ENCODE measurements at places on chromosomes 6 and 20.

DNA sequence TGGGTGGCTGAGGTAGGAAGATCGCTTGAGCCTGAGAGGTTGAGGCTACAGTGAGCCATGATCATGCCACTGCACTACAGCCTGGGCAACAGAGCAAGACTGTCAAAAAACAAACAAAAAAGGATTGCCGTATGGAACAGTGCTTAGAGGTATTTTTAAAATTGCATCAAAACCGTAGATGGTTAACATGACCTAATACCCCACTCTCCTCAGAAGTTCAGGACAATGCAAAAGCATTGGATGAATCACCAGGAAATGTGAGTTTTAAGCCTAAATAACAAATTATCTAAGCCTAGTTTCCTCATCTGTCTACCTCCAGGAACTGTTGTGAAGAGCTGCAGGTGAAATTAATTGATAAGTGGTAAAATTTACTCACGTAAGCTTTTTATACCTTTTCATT is 123.8 kb upstream of the ID4 start:
- H3K27ac ChIP-seq, result no peak overlapping the region
- no peak overlapping the region for H3K4me3 ChIP-seq
- H3K4me1 ChIP-seq, result no peaks in the 10 kb centered on the region
- H3K36me3 ChIP-seq, result no peaks in the 10 kb centered on the region
- no peak for DNase-seq

GRCh38 chr20:18272451-18272850 is 15.9 kb upstream of the ZNF133 start:
- H3K4me1 ChIP-seq, result peaks cover 6% of the 10 kb centered on the region
- no peaks in the 10 kb centered on the region for H3K36me3 ChIP-seq
- no peak overlapping the region for H3K27ac ChIP-seq
- peaks cover 41% of the 10 kb centered on the region for H3K27me3 ChIP-seq
- no peak for DNase-seq
- no peak overlapping the region for H3K4me3 ChIP-seq

GRCh38 chr6:52596371-52597028 is 19.6 kb upstream of the TRAM2 start:
- H3K27ac ChIP-seq, result no peak overlapping the region
- peaks cover 8% of the 10 kb centered on the region for H3K27me3 ChIP-seq
- peaks cover 24% of the 10 kb centered on the region for H3K4me1 ChIP-seq

- DNase-seq, result no peak
- no peaks in the 10 kb centered on the region for H3K4me1 ChIP-seq
- H3K27me3 ChIP-seq, result no peaks in the 10 kb centered on the region
- no peaks in the 10 kb centered on the region for H3K36me3 ChIP-seq
- no peak overlapping the region for H3K4me3 ChIP-seq
Measured at GRCh38 chr6:168676552-168677322, 235.8 kb downstream of the SMOC2 start.

GRCh38 chr6:20409427-20409971 is 7.8 kb downstream of the E2F3 start:
- peaks cover 68% of the 10 kb centered on the region for H3K36me3 ChIP-seq
- H3K27me3 ChIP-seq, result no peaks in the 10 kb centered on the region
- H3K4me1 ChIP-seq, result peaks cover 87% of the 10 kb centered on the region
- H3K27ac ChIP-seq, result peak overlapping the region; percentile 81
- no peak overlapping the region for H3K4me3 ChIP-seq
- no peak for DNase-seq

DNA sequence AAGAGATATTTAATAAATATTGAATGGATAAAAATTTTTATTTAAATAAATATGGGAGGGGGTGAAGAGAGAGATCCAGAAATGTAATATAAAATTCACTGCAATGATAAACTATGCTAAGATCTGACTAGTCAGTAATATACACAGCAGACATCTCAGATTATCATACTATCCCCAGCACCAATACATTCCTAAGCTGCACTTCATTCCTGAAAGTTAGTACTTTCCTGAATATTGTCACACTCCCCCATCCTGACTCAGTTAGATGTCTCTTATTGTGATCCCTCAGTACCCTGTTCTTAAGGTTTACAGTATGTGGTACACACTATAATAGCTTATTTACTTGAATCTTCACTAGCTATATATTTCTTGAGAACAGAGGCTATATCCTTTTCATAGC is 88.3 kb upstream of the KCNQ5 start:
- DNase-seq, result no peak
- H3K36me3 ChIP-seq, result no peaks in the 10 kb centered on the region
- no peaks in the 10 kb centered on the region for H3K4me1 ChIP-seq
- no peak overlapping the region for H3K4me3 ChIP-seq
- no peak overlapping the region for H3K27ac ChIP-seq
- peaks cover 2% of the 10 kb centered on the region for H3K27me3 ChIP-seq

GRCh38 chr6:111597291-111598086 is 8.2 kb downstream of the TRAF3IP2 start:
- H3K27ac ChIP-seq, result no peak overlapping the region
- H3K27me3 ChIP-seq, result no peaks in the 10 kb centered on the region
- H3K4me3 ChIP-seq, result no peak overlapping the region
- H3K36me3 ChIP-seq, result peaks cover 14% of the 10 kb centered on the region
- no peak for DNase-seq
- peaks cover 13% of the 10 kb centered on the region for H3K4me1 ChIP-seq

GRCh38 chr6:170464524-170464979 is 88.6 kb downstream of the PSMB1 start:
- H3K4me1 ChIP-seq, result peaks cover 2% of the 10 kb centered on the region
- no peak overlapping the region for H3K4me3 ChIP-seq
- no peaks in the 10 kb centered on the region for H3K36me3 ChIP-seq
- DNase-seq, result no peak

- H3K36me3 ChIP-seq, result no peaks in the 10 kb centered on the region
- H3K4me3 ChIP-seq, result no peak overlapping the region
Measured at GRCh38 chr20:15205719-15206118, 868.3 kb upstream of the FLRT3 start.

- peaks cover 12% of the 10 kb centered on the region for H3K4me1 ChIP-seq
- H3K27me3 ChIP-seq, result no peaks in the 10 kb centered on the region
- H3K36me3 ChIP-seq, result no peaks in the 10 kb centered on the region
- peak; percentile 20 for DNase-seq
- H3K27ac ChIP-seq, result no peak overlapping the region
Measured at GRCh38 chr20:24747010-24747712, 201.9 kb upstream of the CST7 start.

GRCh38 chr6:157339432-157339831 is 16.1 kb upstream of the TMEM242 start:
- peaks cover 2% of the 10 kb centered on the region for H3K4me1 ChIP-seq
- no peak for DNase-seq
- H3K27ac ChIP-seq, result no peak overlapping the region
- peaks cover 45% of the 10 kb centered on the region for H3K27me3 ChIP-seq
- H3K4me3 ChIP-seq, result no peak overlapping the region

DNA sequence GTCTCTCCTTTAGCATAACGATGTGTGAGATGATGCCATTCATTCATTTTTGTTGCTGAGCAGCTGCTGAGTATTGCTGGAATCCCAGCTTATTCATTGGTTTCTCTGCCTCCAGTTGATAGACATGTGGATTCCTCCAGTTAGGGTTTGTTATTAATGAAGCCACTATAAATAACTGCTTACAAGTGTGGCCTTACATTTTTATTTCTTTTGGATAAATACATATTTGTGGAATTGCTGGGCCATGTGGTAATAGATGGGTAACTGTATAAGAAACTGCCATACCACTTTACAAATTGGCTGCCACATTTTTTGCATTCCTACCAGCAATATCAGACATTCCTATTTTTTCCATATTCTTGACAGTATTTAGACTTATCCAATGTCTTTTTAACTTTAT is 2.6 kb upstream of the HLA-B start:
- peaks cover 18% of the 10 kb centered on the region for H3K27me3 ChIP-seq
- H3K27ac ChIP-seq, result no peak overlapping the region
- H3K36me3 ChIP-seq, result peaks cover 34% of the 10 kb centered on the region
- no peak for DNase-seq
- H3K4me1 ChIP-seq, result peaks cover 35% of the 10 kb centered on the region

DNA sequence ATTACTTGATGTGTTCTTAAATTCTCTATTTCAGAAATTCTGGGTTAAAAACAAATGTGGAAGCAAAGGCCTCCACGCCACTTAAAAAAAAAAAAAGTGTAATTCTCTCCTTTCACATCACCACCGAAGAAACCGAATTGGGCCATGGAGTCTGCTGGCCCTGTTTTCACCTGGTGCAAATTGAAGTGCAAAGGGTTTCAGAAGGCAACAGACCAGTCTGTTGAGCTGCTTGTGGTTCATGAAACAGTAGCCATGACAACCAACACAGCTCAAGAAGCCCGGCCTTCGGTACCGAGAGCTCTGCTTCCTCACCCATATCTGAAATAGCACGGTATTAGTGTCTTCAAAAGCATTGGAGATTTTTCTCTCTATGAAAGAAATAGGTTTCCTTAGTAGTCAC is 63.1 kb downstream of the GMPR start:
- no peak for DNase-seq
- no peaks in the 10 kb centered on the region for H3K27me3 ChIP-seq
- H3K4me1 ChIP-seq, result no peaks in the 10 kb centered on the region
- no peak overlapping the region for H3K27ac ChIP-seq
- H3K36me3 ChIP-seq, result peaks cover 4% of the 10 kb centered on the region
- no peak overlapping the region for H3K4me3 ChIP-seq

GRCh38 chr6:12414096-12414675 is 124.0 kb downstream of the EDN1 start:
- no peak overlapping the region for H3K27ac ChIP-seq
- no peaks in the 10 kb centered on the region for H3K4me1 ChIP-seq
- no peak overlapping the region for H3K4me3 ChIP-seq
- H3K36me3 ChIP-seq, result no peaks in the 10 kb centered on the region

- peaks cover 50% of the 10 kb centered on the region for H3K4me1 ChIP-seq
- H3K27ac ChIP-seq, result peak within 1 kb of the TSS; percentile 78
Measured at GRCh38 chr6:43181942-43182860, at the start of gene CUL9. Gene CUL9 (plus strand): TSS chr6:43182196. CDS start chr6:43184311, 2,115 bp downstream.

- peak overlapping the region; percentile 77 for H3K27ac ChIP-seq
- DNase-seq, result peak; percentile 31
- peaks cover 2% of the 10 kb centered on the region for H3K36me3 ChIP-seq
- H3K4me1 ChIP-seq, result peaks cover 22% of the 10 kb centered on the region
Measured at GRCh38 chr6:5507131-5507681, 245.9 kb downstream of the FARS2 start.

GRCh38 chr6:25359191-25359861 is 80.2 kb downstream of the CARMIL1 start:
- no peaks in the 10 kb centered on the region for H3K36me3 ChIP-seq
- no peak for DNase-seq
- no peaks in the 10 kb centered on the region for H3K27me3 ChIP-seq
- H3K4me1 ChIP-seq, result no peaks in the 10 kb centered on the region
- H3K27ac ChIP-seq, result no peak overlapping the region
- no peak overlapping the region for H3K4me3 ChIP-seq

DNA sequence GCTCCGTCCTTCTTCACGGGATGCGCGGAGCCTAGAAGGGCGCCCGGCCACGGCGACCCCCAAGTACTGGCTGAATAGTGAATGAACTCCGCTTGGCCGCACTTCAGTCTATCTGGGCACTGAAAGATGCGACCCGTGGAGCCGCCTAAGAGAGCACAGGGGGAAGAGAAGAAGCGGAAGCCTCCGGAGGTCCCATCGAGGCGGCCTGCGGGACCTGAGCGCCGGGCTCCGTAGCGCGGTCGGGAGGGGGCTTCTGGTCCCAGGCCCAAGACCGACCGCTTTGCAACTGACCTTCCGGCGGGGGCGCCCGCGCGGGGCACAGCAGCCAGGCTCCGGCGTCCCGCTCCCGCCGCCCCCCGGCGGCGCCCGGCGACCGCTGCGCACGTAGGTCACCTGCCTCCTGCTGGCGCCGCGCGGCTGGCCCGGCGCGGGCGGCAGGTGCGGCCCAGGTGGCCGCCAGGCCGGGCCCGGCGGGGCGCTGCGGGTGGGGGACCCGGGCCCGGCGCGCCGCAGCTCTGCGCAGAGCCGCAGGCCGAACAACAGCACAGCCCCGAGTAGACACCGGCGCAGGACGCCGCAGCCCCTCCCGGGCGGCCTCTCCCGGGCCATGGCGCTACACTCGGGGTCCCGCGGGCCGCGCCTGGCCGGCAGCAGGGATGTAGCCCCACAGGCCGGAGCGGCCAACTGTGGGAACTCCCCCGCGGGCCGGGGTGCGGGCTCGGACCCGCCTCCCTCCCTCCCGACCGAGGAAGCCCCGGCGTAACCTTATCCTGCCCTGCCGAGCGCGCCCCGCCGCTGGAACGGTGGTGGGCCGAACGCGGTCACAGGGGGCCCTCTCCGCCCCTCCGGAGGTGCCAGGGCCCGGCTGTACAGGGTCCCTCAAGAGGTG is at the start of gene METTL24:
Gene METTL24, minus strand, starts transcription at position 686 of the 889 bp plus-strand sequence. Its CDS starts 77 bp downstream, at position 609.
- H3K36me3 ChIP-seq, result peaks cover 2% of the 10 kb centered on the region
- peaks cover 57% of the 10 kb centered on the region for H3K27me3 ChIP-seq
- DNase-seq, result peak; percentile 7
- peak within 1 kb of the TSS; percentile 75 for H3K4me3 ChIP-seq
- H3K27ac ChIP-seq, result no peak within 1 kb of the TSS

DNA sequence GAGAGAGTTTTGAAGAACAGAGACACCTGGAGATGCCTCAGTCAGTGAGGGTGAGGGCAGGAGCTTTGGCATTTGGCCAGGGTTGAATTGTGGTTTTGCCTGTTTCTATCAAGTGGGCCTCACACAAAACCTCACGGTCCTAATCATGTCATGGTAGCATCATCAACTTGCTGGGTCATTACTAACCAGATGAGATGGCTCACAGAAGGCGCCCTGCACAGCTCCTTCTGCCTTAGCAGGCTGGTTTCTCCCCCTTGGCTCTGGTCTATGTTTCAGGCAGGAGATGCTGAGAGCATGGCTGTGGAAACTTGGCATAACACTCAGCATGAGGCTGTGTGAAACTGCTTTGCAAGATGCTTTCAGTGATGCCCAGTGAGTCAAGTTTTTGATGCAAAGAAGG is 99.3 kb downstream of the LRRC1 start:
- no peak overlapping the region for H3K27ac ChIP-seq
- H3K36me3 ChIP-seq, result peaks cover 2% of the 10 kb centered on the region
- DNase-seq, result no peak
- peaks cover 4% of the 10 kb centered on the region for H3K4me1 ChIP-seq
- no peak overlapping the region for H3K4me3 ChIP-seq

DNA sequence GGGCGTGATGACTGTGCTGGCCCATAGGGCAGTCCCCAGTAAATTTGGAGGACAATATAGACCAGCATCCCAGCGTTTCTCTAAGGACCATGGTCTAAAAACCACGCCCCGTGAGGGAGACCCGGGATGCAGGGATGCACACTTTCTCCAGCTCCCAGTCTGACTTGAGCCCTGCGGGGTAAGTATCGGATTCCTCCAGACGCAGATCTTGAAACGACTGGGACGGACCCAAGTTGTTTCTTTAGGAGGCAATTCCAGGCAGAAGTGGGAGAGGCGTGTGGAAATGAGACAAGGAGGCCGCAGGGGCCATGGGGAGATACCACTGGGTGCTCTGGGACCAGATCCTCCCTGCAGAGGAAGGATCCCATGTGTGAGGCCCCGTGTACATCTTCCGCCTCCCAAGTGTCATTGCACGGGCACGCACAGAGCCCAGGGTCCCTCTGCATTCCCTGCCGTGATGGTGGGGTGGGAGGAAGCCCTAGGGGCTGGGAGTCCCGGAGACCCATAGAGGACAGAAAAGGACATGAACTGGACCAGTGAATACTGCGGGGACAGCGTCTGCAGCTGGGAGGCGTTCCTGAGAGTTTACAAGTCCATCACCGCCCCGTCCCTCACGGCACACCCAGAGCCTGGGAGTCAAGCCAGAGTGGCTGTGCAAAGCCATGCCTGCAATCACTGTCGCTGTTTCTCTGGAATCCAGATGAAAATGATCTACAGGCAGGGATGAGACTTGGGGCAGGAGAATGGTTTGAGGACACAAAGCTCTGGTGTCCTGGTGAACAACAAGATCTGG is 522.9 kb downstream of the CDH26 start:
- H3K4me3 ChIP-seq, result no peak overlapping the region
- no peaks in the 10 kb centered on the region for H3K36me3 ChIP-seq
- H3K27me3 ChIP-seq, result no peaks in the 10 kb centered on the region
- no peaks in the 10 kb centered on the region for H3K4me1 ChIP-seq
- no peak for DNase-seq
